Glutamatergic neuron (in vitro differentiated cells): ENCODE measurements at places on chromosomes 13 and 19. TPM values are rescaled to one million over a fixed set of nuclear protein-coding genes. Genes with fewer than 3 reads are reported as not detected.

- no peak overlapping the region for H3K4me3 ChIP-seq
- DNase-seq = no peak
- H3K27me3 ChIP-seq = no peaks in the 10 kb centered on the region
- H3K4me1 ChIP-seq = no peaks in the 10 kb centered on the region
- no peak overlapping the region for H3K27ac ChIP-seq
Measured at GRCh38 chr13:98033277-98034247, 80.1 kb downstream of the IPO5 start.

The MCEMP1 gene
- not detected for total RNA-seq

DNA sequence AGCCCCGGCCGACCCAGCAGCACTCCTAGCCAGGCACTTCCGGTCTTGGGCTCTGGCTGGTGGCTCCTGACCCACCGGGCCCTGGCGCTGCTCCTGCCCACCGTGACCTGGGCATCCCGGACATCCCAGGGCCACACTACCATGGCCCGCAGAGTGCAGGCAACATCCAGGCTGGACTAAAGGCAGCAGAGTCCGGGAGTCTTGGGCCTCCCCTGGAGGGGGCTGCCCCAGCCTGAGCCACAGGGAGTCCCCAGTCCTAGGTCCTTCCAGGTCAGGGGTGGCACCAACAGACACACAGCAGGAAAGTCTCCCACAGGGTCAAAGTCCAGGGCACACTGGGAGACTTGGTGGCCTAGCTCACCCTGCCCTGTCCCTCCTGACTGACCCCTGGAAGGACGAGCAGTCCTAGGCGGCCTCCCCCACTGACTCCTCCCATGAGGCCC lies 10.8 kb downstream of the LSM4 start:
- no peak overlapping the region for H3K27ac ChIP-seq
- no peaks in the 10 kb centered on the region for H3K4me1 ChIP-seq
- H3K27me3 ChIP-seq = peaks cover 2% of the 10 kb centered on the region
- no peak for DNase-seq
- no peak overlapping the region for H3K4me3 ChIP-seq

DNA sequence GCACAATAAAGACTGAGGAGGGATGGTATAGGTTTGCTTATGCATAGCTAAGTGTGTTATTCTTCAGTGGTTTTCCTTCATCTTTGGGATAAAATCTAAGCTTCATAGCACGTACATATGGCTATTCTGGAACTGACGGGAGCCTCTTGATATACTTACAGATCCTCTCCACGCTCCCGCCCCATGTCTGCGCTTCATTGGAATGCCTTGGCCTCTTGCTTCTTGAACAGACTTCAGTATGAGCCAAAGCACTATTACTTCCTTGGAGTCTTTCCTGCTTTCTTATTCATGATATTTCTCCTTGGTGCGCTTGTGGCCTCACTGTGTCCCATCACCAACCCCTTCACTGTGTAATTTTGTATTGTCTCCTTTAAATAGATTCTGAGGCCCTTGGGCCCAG lies 111.1 kb upstream of the RNF113B start:
- H3K4me3 ChIP-seq = peak overlapping the region; percentile 6
- H3K36me3 ChIP-seq = no peaks in the 10 kb centered on the region
- H3K4me1 ChIP-seq = peaks cover 38% of the 10 kb centered on the region
- H3K27me3 ChIP-seq = peaks cover 12% of the 10 kb centered on the region
- no peak for DNase-seq

The ANGPTL8 gene
- total RNA-seq = not detected

DNA sequence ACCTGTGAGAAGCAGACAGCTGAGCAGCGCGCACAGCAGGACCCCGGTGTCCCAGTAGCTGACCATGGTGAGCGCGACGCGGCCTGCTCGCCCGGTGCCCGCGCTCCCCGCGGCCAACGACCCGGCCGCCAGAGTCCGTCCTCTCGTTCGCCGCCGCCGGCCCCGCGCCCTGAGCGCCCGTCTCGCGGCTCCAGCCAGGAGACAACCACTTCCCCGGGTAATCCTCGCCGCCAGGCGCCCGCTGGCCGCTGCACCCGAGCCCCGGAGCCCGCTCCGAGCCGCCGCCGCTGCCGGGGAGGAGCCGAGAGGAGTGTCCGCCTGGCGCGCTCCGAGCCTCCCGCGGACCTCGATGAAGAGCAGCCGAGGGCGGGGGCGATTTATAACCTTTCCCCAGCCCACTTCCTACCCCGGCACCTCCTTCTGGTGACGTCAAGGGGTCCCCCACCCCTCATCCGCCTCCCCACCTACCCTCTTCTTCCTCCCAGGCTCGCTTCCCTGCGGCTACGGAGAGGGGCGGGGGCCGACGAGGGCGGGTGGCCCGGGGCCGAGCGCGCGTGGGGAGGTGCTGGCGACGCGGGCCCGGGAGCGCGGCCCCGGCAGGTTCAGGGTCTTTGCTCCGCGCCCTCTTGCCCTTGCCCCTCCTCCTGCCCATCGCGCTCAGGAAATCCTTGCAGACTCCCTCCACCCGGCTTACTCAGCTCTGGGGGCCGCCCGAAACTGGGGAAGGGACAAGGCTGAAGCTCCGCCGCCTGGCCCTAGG lies at the start of gene FLT1:
Gene FLT1, minus strand, starts transcription at position 351 of the 760 bp plus-strand sequence. Its CDS starts 285 bp downstream, at position 66.
- peaks cover 15% of the 10 kb centered on the region for H3K4me1 ChIP-seq
- peak; percentile 74 for DNase-seq
- H3K4me3 ChIP-seq = peak within 1 kb of the TSS; percentile 93
- no peaks in the 10 kb centered on the region for H3K36me3 ChIP-seq
- peaks cover 3% of the 10 kb centered on the region for H3K27me3 ChIP-seq

- H3K27me3 ChIP-seq = peaks cover 1% of the 10 kb centered on the region
- peaks cover 19% of the 10 kb centered on the region for H3K4me1 ChIP-seq
- no peak for DNase-seq
- H3K27ac ChIP-seq = peak overlapping the region; percentile 13
Measured at GRCh38 chr13:107743100-107743499, 472.2 kb downstream of the LIG4 start.

The FXYD7 gene
- 22.3 TPM for total RNA-seq

The ZNF568 gene
- total RNA-seq = 9.3 TPM

DNA sequence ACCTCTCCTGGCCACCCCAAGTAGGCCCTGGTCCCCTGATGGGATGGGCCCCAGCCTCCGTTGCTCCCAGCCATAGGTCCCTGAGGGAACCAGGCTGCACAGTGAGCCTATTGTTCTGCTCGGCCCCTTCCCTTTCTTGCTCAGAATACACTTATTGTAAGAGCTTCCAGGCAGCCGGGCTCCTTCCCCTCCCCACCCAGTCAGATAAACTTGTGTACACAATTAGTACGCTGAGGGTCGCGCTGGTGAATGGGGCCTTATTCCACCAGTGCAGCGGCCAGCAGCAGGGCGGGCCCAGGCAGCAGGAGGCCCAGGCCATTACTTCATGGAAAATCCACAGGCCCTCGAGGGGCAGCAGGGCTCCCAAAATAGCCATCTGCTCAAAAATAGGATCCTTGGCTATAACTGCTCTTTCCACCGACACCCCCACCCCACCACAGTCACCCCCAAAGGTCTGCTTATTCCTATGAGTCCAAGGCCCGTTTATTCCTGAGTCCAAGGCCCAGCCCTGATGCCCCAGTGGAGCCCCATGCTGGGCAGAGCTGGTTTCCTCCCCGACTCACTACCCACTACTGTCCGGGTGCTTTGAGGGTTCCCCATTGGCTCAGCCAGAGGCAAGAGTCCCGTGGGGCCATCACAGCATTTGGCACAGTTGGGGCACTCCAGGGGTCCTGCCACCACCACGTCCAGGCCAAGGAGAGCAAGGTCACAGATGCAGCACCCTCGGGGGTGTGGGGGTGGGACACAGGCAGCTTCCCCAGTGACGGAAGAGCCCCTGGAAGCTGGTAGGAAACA lies 22.1 kb downstream of the CAPN12 start:
- no peak for DNase-seq
- no peaks in the 10 kb centered on the region for H3K4me1 ChIP-seq
- H3K4me3 ChIP-seq = no peak overlapping the region
- no peaks in the 10 kb centered on the region for H3K36me3 ChIP-seq
- peaks cover 10% of the 10 kb centered on the region for H3K27me3 ChIP-seq

- no peaks in the 10 kb centered on the region for H3K4me1 ChIP-seq
- no peaks in the 10 kb centered on the region for H3K36me3 ChIP-seq
- H3K4me3 ChIP-seq = no peak overlapping the region
- DNase-seq = no peak
- no peaks in the 10 kb centered on the region for H3K27me3 ChIP-seq
- H3K27ac ChIP-seq = no peak overlapping the region
Measured at GRCh38 chr13:74966275-74966674, 515.7 kb downstream of the TBC1D4 start.

- H3K27ac ChIP-seq = no peak overlapping the region
- H3K4me3 ChIP-seq = no peak overlapping the region
- H3K27me3 ChIP-seq = no peaks in the 10 kb centered on the region
- H3K4me1 ChIP-seq = no peaks in the 10 kb centered on the region
- no peak for DNase-seq
- H3K36me3 ChIP-seq = no peaks in the 10 kb centered on the region
Measured at GRCh38 chr13:77465603-77466195, 69.8 kb upstream of the SCEL start.

The RGL3 gene
- 0.66 TPM for total RNA-seq

DNA sequence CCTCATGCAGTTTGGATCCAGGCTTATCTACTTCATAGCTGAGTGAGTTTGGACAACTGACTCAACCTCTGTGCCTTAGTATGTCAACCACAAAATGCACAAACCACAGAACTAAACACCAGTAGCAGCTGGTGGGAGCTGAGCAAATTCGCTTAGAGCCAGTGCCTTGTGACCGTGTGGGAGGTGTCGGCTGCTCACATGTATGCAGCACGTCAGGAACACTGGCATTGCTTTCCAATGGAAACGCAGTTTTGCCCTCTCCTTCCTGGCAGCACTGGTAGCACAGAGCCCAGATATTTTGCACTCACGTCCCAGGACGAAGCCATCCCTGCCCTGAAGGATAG lies 8.3 kb upstream of the NTN5 start:
- no peak overlapping the region for H3K27ac ChIP-seq
- no peaks in the 10 kb centered on the region for H3K4me1 ChIP-seq
- H3K27me3 ChIP-seq = peaks cover 3% of the 10 kb centered on the region

The DACT3 gene
- total RNA-seq = 55.1 TPM

DNA sequence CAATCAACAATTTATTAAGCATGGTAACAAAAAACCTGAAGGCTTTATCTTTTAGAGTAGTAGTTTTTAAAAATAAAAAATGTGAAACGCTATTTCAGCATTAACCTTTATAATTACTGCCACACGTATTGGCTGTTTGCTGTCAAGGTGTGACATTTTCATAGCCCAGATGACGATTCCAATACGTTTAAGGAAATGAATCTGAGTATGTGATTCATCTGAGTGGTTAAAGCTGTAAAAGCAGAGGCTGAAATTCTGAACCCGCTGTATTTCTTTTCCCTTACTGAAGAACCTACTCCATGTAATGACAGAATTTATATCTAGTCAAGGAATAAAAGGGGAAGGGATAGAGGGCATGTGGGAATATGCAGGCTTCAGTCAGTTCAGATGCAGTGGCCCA lies 166.0 kb downstream of the LMO7 start:
- H3K36me3 ChIP-seq = no peaks in the 10 kb centered on the region
- H3K4me3 ChIP-seq = no peak overlapping the region

DNA sequence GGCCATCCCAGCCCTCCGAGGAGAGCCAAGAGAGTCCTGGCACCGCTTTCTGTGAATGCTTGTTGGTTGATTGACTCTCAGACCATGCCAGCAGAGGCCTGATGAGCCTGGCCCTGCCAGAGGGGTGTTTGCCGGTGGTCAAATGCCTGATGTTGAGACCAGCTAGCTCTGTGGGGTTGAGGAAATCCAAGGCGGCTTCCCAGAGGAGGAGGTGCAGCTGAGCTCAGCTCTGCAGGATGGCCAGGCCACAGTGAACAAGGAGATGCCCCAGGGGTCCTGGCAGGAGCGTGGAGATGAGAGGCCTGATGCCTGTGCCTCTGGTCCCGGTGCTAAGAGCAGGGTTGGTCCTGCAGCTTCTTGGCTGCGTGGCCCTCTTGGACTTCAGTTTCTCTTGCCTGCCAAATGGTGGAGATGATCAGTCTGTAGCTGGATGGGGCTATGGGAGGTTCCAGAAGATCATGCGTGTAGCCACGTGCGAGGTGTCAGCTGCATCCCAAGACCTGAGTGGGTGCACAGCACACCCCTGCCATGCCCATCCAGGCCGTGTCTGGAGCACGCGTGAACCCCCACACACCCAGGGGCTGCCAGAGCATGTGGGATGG lies 16.8 kb downstream of the NFIC start:
- peaks cover 6% of the 10 kb centered on the region for H3K36me3 ChIP-seq
- peaks cover 10% of the 10 kb centered on the region for H3K27me3 ChIP-seq
- no peak overlapping the region for H3K4me3 ChIP-seq
- no peak for DNase-seq
- no peak overlapping the region for H3K27ac ChIP-seq
- no peaks in the 10 kb centered on the region for H3K4me1 ChIP-seq

The KLK7 gene
- total RNA-seq = not detected

DNA sequence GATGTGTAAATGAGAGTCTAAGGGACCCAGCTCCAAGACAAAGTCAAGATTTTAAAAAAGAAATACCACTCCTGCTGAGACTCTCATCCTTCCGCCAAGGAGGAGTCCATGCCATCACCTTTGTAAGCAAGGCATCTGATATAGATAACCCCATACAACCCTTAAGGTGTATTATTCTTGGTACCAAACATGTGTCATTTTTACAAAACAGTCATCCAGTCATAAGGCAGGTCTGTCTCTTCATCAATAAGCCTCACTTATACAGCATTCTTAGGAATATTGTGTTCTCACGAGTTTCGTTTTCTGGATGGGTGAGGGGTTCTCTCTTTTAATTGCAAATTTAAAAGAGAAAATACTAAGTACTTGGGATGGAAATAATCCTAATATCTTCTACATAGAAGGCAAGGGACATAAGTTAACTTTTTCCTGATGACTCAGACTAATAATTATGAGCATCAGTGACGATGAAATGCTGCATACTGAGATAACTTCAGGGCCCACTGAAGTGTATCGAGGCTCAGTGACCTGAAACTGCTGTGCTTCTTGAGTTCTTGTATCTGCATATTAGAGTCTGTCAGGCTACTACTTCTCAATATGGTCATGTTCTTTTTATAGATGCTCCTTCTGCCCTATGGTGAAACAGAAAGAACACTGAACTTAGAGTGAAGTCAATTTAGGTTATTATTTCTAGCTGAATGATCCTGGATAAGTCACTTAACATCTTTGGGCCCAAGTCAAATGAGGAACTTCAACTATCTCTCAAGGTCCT lies 166.6 kb downstream of the KLF12 start:
- DNase-seq = no peak
- no peaks in the 10 kb centered on the region for H3K27me3 ChIP-seq
- H3K27ac ChIP-seq = no peak overlapping the region
- peaks cover 9% of the 10 kb centered on the region for H3K4me1 ChIP-seq
- no peaks in the 10 kb centered on the region for H3K36me3 ChIP-seq
- H3K4me3 ChIP-seq = no peak overlapping the region

DNA sequence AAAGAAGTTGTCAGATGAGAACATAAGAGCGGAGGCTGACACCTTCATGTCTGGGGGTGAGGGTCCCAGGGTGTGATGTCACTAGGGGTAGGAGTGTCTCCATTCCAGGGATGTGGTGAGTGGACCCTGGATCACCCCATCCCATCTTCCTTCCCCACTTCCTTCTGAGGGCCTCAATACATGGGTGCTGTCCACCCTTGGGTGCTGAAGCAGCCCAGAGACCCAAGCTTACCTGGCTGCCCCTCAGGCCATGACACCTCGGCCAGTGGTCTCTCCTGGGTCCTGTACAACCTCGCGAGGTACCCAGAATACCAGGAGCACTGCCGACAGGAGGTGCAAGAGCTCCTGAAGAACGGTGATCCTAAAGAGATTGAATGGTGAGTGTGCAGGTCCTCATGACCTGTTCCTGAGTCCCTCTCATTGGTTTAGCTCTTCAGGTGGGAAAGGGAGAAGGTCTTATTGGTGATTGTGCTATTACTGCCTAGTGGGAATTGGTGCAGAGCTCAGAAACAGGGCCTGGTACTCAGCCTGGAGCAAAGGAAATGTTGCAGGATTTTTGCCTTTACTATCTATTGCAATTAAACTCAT lies 37.7 kb upstream of the CYP4F8 start:
- H3K36me3 ChIP-seq = no peaks in the 10 kb centered on the region
- DNase-seq = no peak
- no peak overlapping the region for H3K4me3 ChIP-seq
- H3K27ac ChIP-seq = no peak overlapping the region
